ENCODE measurements at places on chromosomes 1 and 21.

DNA sequence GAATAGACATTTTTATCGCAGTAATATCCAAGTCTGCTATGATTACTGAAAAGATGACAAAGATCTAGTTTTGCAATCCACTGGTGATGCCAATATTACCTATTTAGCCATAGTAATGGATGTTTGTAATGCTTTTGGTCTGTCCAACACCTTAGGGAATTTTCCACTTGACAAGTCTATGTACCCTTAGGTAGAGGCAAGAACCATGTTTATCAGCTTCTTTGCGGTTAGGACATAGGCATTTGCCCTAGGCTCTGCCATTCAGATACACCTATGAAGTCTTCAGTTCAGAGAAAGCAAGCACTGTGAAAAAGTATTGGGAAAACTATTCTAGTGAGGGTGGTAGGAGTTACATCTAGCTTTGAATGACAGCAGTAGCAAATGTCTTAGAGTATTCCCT is 40.2 kb upstream of the SLC35D1 start:
- H3K36me3 ChIP-seq = no peaks in the 10 kb centered on the region
- no peak overlapping the region for H3K27ac ChIP-seq
- no peaks in the 10 kb centered on the region for H3K4me1 ChIP-seq
- H3K4me3 ChIP-seq = no peak overlapping the region

DNA sequence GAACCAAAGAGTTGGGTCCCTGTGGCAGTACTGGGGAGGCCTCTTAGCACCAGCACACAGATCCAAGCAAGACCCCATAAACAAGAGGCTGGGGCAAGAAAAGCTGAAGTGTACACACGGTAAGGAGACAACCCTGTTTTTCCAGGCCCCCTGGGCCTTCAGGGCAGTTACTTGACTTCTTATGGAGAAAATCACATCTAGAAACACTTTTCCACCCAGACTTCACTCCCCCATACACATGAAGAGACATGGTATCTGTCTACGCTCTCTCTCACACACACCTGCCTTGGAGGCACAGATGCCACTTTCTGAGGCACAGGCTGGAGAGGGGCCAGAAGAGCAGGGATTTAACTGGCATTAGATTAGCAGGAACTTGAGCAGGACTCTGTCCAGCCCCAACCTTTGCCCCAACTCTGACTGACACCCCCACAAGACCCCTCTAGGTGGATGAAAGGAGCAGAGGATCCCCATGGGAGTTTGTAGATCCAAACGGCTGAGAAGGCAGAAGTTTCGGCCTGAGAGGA is 2.2 kb downstream of the CERS2 start:
- no peak overlapping the region for H3K4me3 ChIP-seq
- peaks cover 45% of the 10 kb centered on the region for H3K4me1 ChIP-seq
- H3K27me3 ChIP-seq = no peaks in the 10 kb centered on the region
- DNase-seq = no peak
- peaks cover 38% of the 10 kb centered on the region for H3K36me3 ChIP-seq

DNA sequence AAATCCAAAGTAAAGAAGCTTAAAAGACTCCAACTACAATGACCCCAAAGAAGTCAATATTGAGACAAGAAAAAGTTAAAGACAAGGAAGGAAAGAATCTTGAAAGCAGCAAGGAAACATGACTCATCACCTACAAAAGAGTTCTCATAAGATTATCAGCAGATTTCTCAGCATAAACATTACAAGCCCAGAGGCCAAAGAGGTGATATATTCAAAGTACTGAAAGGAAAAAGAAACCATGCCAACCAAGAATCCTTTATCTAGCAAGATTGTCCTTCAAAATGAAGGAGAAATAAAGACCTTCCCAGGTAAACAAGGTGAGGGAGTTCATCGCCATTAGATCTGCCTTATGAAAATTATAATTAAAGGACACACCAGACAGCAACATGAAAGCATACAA is 49.8 kb downstream of the CSMD2 start:
- H3K36me3 ChIP-seq = no peaks in the 10 kb centered on the region
- no peaks in the 10 kb centered on the region for H3K27me3 ChIP-seq
- DNase-seq = no peak
- no peaks in the 10 kb centered on the region for H3K4me1 ChIP-seq

DNA sequence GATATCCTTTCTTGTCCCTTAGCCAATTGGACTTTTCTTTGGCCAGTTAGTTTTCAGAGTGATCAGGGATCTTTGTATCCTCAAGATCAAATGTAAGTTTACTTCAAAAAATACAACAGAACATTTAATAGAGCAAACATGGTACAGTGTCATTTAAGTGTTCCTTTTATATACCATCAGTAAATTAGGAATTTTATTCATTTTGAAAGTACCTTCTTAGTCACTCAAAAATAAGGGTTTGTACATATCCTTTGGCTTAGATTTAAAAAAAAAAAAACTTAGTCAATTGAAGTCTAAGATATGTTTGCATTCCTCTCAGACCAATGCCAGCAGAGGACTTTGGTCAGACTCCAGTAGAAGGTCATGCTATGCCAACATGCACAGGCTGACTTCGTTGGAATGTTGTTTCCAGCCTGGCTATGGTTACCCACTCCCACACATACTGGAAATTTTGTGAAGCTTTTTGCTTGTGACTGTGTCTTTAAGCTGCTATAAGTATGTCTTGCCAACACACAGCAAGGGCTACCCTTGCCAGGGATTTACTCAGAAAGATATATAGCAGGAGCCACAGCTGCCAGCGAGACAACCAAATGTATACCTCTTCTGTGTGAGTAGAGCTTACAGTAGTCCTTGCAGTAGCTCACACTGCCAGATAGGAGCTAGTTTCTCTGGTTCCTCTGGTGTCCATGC is 81.5 kb upstream of the LRIF1 start:
- H3K27ac ChIP-seq = no peak overlapping the region
- no peak overlapping the region for H3K4me3 ChIP-seq
- H3K27me3 ChIP-seq = no peaks in the 10 kb centered on the region
- H3K4me1 ChIP-seq = no peaks in the 10 kb centered on the region
- no peak for DNase-seq

- DNase-seq = no peak
- H3K4me1 ChIP-seq = no peaks in the 10 kb centered on the region
- H3K4me3 ChIP-seq = no peak overlapping the region
- no peaks in the 10 kb centered on the region for H3K27me3 ChIP-seq
- peaks cover 74% of the 10 kb centered on the region for H3K36me3 ChIP-seq
Observed at GRCh38 chr1:6285336-6285735, 24.4 kb upstream of the GPR153 start.

- no peaks in the 10 kb centered on the region for H3K36me3 ChIP-seq
- DNase-seq = peak; percentile 42
- peaks cover 25% of the 10 kb centered on the region for H3K4me1 ChIP-seq
- H3K27ac ChIP-seq = peak within 1 kb of the TSS; percentile 56
Observed at GRCh38 chr1:1020000-1020404, at the start of gene AGRN. TSS of gene AGRN (plus strand) at chr1:1020120. CDS start at chr1:1020173, 53 bp downstream.

- H3K36me3 ChIP-seq = no peaks in the 10 kb centered on the region
- H3K27ac ChIP-seq = no peak overlapping the region
- no peaks in the 10 kb centered on the region for H3K27me3 ChIP-seq
- no peak for DNase-seq
- H3K4me3 ChIP-seq = no peak overlapping the region
Observed at GRCh38 chr1:179926850-179927205, 27.8 kb upstream of the CEP350 start.

DNA sequence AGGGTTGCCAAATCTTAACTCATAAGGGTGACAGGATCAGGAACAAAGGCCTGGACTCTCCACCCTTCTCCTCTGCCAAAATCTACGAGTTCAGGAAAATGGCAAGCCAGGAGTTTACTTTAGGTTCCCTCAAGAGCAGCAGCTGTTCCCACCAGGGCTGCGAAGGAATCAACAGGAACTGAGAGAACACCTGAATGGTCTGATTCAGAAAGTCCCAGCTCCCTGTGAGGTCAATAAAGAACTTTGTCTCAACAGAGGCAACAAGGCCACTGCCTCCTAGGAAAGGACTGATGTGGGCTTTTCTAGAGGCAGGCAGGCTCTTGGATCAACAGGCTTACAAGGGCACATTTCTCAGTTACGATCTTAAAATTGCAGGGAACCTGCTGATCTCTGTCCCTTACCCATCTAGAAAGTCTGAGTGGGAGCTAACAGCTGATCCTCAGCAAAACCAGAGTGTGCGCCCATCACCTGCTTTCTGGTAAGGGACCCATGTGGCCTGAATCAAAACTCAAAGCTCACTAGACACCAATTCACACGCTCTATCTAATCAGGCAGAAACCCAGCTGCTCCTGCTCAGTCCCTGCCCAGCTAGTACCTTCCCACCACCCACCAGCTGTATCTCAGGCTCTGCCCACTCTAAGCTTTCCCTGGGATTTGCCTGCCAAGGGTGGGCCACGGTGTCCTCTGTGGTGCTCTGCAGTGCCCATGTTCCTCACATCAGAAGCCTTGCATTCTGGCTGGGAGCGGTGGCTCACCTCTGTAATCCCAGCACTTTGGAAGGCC is 83.1 kb downstream of the CAPZB start:
- no peak overlapping the region for H3K27ac ChIP-seq
- H3K4me1 ChIP-seq = no peaks in the 10 kb centered on the region
- peaks cover 17% of the 10 kb centered on the region for H3K36me3 ChIP-seq
- no peaks in the 10 kb centered on the region for H3K27me3 ChIP-seq

Measured in DND-41 (cell line).